ENCODE measurements at places on chromosomes 7 and 10.

DNA sequence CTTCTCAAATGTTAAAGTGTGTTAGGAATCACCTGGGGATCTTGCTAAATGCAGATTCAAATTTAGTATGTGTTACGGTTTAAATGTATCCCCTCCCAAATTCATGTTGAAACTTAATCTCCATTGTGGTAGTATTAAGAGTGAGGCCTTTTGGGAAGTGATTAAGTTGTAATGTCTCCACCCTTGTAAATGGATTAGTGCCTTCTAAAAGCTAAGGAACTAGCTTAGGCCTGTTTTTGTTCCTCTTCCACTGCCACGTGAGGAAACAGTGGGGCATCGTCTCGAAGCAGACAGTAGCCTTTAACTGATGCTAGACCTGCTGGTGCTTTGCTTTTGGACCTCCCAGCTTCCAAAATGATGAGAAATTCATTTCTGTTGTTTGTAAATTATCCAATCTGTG, 52.3 kb upstream of the SEMA3D start:
- no peak for DNase-seq

GRCh38 chr7:135933509-135934188, 43.5 kb downstream of the MTPN start:
- no peak for DNase-seq

- no peak for DNase-seq
Measured at GRCh38 chr10:123795196-123795780, 96.3 kb downstream of the CPXM2 start.

GRCh38 chr10:118832241-118832651, 77.5 kb upstream of the CACUL1 start:
- no peak for DNase-seq

- DNase-seq = no peak
Measured at GRCh38 chr10:78292982-78293865, 259.6 kb downstream of the RPS24 start.

DNA sequence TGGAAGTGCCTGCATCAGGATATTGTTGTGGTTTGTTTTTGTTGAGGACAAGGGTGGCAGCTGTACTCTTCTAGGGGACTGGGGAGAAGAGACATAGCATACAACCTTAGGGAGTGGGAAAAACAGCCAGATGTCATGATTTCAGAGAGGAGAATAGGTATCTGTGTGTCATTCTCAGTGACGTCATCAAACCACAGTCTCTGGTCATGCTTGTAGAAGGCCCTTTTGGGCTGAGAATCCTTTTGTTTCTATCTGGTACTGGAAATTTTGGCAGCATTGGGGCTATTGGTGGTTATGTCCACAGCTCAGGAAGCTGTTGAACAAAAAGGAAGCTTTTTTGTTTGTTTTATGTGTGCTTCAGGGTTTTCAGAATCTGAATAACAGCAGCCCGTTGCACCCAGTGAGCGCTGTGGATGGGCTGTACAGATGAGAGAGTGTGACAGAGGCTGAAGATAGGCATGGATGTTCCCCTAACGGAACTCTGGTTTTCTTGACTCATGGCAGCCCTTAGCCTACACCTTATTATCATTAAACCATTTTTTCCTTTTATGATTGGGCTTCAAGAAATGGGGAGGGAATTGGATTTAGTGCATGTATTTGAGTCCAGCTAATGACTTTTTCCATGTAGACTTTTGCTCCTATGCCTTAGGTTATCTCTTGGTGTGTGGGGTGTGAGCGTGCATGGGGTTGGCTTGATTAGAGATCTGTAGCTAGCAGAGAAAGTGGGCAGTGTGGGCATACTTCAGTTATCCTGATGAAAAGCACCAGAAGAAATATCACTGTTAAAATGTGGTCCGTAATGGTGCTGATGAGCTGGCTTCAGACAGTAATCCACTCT, 65.7 kb downstream of the SND1 start:
- DNase-seq = no peak

DNA sequence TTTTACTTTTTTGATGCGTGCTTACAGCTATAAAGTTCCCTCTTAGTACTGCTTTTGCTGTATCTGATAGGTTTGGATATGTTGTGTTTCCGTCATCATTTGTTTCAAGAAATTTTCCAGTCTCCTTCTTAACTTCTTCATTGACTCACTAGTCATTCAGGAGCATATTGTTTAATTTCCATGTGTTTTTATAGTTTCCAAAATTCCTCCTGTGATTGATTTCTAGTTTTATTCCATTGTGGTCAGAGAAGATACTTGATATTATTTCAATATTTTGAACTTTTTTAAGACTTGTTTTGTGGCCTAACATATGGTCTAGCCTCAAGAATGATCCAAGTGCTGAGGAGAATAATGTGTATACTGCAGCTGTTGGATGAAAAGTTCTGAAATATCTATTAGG, 75.5 kb upstream of the CREB5 start:
- no peak for DNase-seq

DNA sequence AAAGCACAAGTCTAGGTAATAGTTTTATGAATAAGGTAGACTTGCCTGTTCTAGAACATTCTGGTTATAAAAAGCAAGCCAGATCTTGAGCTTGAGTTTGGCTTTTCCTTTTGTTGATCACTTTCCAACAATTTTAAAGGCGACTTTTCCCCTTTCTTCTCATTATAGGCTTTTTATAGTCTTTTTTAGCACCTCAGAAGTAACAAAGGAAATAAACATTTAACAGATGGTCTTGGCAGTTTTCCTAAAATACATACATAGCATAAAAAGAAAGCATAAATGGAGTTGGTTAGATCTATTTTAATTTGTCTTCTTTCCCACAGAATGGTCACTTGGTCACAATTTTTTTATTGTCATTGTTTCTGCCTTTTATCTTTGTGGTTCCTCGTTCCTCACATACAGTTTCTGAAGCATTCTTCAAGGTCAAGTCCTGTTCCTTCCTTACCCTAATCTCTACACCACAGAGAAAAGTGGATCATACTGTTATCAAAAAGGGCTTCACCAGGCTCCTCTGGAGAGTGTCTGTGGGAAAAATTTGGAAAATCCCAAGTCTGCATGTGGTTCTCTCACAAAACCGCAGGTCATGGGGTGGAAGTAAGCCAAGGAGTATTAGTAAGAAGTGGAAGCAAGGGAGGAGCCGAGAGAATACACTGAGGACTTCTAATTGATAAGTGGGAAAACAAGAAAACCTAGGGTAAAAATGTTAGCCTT, 31.3 kb downstream of the THNSL1 start:
- no peak for DNase-seq

DNA sequence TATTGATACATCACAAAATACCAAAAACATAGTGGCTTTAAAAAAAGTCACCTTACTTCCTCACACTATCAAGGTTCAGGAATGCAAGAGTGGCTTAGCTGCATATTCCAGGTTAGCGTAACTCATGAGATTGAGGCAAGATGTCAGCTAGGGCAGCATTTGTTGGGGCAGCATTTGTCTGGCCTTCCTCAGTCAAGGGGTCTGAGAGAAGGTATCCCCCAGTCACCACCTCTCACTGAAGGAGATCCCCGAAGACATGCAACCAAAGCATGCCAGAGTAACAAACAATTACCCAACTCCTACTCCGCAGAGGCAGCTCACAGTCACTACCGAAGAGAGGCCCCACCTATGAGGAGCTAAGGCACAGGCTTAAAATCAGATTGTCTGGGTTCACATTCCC, 48.4 kb downstream of the C10orf71 start:
- no peak for DNase-seq

DNA sequence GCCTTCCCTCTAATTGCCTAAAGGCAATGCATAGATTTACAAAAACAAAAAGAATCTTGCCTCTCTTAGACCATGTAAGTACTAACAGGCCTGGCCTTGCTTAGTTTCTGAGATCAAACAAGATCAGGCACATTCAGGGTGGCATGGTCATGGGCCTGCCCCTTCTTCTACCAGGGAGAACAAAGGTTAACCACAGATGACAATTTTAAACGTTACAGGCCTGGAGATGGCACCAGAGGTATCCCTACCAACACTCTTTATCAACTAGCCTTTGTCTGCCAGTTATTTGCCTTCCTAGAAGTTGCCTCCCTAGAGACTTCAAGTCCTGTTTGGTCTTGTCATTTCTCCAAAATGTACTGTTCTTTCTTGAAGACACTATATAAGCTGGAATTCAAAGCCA, 252.6 kb downstream of the DOCK4 start:
- DNase-seq = peak; percentile 59

GRCh38 chr7:141073173-141073640, 657 bp upstream of the TMEM178B start:
- DNase-seq = peak; percentile 15

GRCh38 chr10:8056871-8057331, 2.4 kb downstream of the GATA3 start:
- no peak for DNase-seq

GRCh38 chr10:75283078-75283670, 47.4 kb upstream of the COMTD1 start:
- DNase-seq = no peak

- no peak for DNase-seq
Measured at GRCh38 chr7:19362099-19362498, 216.9 kb upstream of the FERD3L start.

- DNase-seq = peak; percentile 34
Measured at GRCh38 chr7:39672176-39672575, 48.8 kb downstream of the RALA start.

DNA sequence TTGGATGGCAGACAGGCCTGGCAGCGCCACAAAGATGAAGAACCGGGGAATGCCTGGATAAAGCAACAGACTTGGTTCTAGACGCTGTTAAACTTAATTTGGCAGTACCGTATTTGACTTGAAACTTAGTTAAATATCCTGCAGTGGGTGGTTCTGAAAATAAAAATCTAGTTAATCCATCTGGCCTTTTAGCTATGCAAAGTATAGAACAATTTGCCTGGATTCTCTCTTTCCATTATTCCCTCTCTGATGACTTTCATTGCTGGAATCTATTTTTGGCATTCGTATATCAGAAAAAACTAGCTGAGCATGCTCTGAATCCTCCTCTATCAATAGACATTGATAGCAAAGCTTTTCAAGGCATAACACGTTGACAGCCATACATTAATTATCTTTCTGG, 203.6 kb downstream of the MACC1 start:
- no peak for DNase-seq

DNA sequence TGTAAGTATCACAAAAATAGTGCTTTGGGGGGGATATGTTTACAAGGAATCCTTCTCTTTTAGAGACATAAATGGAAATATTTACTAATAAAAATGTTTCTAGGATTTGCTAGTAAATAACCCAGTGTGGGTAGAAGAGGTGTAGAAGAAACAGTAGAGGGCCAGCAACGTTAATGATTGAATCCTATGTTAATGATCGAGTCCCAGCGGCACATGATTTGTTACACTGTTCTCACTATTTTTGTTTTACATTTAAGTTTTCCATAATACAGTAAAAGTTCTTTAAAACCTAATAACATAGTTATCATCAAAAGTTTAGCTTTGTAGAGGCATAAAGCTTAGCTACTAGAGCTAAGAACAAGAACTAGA, 66.0 kb downstream of the UBE2H start:
- DNase-seq = no peak

DNA sequence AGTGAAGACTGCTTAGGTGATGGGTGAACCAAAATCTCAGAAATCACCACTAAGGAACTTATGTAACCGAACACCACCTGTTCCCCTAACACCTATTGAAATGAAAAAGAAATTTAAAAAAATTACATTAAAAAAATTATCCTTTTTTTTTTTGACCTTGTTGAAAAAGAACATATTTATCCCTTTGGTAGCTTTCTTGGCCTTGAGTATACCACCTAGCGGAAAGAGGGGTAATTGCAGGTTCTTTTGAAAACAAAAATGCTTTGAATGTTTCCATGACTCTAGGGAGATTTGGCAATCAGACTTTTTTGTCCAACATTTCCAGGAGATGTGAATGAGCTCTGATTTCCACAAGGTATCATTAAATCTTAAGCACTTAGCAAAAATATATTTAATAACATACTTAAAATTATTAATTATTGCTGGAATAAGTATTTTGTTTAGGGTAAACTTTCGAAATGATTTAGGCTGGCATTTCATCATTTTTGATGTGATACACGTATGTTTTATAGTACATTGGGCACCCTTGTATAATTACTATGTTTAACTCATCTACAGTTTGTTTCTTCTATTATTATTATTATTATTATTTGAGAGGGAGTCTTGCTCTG, 47.0 kb upstream of the ELMO1 start:
- DNase-seq = peak; percentile 15

DNA sequence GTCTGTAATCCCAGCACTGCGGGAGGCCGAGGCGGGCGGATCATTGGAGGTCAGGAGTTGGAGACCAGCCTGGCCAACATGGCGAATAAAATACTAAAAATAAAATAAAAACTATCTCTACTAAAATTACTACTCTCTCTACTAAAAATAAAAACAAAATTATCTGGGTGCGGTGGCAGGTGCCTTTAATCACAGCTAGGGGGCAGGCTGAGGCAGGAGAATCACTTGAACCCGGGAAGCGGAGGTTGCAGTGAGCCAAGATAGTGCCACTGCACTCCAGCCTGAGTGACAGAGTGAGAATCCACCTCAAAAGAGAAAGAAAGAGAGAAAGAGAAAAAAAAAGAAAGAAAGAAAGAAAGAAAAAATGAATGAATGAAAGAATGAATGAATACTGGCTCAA, 351.4 kb downstream of the ELMO1 start:
- DNase-seq = no peak

DNA sequence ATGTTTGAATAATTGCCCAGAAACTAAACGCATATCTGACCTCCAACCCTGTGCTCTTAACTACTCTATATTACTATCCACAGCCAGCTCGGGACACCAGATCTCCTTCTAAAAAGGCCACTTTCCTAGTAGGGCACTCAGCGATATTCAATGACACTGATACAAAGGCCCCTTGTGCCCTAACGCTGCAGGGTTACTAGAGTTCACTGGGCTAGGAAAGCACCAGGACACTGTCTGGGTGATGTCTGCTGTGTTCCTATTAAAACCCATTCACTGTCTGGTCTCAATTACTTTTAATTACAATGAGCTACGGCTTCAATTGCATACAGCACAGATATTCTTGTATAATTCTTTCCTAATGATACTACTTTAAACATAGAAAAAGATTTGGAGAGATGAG, 91.7 kb downstream of the SORCS1 start:
- no peak for DNase-seq

DNA sequence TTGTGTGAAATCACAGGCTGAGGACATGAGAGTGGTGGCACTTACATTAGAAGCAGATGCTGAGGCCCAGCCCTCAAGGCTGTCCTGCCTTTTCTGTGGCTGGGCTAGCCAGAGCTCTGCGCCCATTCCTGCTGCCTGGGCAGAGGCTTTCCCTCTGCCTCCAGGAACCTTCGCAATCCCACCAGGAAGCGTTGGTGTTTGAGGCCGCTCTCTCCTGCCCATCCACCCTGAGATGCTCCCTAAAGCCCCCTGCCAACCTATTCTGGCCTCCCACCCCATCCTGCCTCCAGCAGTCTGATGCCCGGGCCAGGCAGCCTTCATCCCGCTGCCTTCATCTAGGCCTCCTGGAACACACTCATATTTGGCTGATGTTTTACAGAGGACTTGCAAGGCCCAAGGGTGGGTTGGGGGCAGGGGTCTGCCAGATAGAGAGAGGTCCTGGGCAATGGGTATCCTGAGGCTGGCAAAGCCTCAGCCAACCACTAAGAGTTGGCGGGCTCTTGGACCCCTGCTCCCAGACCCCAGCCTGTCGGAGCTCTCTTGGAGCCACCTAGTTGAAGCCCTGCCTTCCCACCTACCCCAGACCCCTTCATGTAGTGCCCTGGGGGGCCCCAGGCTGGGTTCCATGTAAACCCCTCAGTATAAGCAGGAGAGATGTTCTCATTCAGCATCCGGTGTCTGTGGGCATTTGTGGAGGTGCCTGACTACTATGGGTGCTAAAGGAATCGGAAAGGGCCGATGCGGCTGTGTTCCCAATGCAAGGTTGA, 32.7 kb downstream of the LDB3 start:
- no peak for DNase-seq

GRCh38 chr10:62021128-62021665, 119.7 kb downstream of the ARID5B start:
- no peak for DNase-seq
